NCI-H187 (cell line): ENCODE measurements at places on chromosomes 6 and 20.

DNA sequence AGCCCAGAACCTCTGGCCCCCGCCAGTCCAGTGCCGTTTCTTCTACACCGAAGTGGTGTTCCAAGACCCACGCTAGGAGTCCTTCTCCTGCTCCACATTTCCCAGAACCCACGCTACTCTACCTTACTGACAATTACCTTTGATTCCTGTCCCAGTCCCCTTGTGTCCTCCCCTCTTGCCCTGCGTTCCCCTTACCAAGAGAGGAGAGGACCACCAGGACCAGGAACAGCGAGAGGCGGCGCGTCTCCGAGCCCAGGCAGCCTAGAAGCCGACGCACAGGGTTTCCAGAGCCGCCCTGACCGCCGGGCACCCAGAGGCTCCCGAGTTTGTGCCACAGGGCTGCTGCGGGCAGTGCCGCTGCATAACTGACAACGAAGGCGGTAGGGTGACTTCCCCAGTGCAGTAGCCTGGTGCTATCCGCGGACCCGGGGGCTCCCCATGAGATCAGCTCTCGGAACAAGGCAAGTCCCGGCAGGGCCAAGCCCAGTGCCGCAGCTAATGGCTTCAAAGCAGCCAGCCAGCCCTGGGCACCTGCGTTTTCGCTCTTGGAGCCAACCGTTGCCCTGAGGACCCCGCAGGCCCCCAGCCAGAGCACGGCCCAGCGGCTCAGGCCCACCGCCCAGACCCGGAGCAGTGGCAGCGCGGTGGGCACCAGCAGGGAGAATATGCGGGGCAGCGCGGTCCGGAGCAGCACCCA is 512 bp downstream of the TAP1 start:
- DNase-seq: no peak

DNA sequence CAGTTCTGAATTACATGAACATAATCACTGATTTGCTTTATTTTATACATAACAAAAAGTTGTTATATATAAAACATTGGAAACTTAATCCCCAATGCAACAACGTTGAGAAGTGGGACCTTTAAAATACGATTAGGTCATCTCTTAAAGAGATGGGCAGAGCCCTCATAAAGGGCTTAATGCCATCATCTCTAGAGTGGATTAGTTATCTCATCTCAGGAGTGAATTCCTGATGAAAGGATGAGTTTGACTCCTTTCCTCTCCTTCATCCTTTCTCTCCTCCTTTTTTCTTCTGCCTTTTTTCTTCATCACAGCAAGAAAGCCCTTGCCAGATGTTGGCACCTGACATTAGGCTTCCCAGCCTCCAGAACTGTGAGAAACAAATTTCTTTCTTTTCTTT is 13.9 kb downstream of the HLA-DOA start:
- DNase-seq: no peak

DNA sequence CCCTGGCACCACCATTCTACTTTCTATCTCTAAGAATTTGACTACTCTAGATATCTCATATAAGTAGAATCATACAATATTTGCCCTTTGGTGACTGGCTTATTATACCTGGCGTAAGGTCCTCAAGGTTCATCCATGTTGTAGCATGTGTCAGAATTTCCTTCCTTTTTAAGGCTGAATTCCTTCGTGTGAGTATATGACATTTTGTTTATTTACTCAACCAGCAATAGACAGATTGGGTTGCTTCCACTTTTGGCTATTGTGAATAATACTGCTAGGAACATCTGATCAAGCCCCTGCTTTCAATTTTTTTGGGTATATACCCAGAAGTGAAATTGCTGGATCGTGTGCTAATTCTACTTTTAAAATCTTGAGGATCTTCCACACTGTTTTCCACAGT is 232.8 kb upstream of the MCHR2 start:
- DNase-seq: no peak

- no peak for DNase-seq
Measured at GRCh38 chr6:111418971-111419693, 63.9 kb downstream of the REV3L start.

DNA sequence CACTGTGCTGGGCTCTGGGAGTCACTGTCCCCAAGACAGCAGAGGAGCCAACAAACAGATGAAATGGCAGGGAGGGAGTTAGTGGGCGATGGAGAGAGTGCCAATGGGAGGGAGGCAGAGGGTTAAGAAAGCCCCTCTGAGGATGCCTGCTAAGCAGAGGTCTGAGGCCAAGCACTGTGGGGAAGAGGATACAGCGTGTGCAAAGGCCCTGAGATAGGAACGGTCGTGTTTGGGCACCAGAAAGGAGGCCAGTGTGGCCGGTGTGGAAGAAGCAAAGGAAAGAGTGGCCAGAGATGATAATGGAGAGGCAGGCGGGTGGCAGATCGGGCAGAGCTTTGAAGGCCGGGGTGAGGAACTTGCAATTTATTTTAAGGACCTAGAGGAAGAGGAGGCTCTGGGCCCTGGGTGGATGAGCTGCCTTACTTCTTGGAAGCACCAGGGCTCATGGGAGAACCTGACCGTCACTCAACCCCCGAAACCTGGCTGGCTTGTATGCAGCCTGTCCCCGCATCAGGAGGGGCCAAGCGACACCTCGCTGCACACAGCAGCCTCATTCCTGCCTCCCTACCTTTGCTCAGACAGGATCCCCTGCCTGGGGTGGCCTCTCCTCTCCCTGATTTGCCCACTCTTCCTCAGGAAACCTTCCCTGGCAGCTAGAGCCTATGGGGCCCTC is 73.0 kb downstream of the KCNB1 start:
- no peak for DNase-seq

DNA sequence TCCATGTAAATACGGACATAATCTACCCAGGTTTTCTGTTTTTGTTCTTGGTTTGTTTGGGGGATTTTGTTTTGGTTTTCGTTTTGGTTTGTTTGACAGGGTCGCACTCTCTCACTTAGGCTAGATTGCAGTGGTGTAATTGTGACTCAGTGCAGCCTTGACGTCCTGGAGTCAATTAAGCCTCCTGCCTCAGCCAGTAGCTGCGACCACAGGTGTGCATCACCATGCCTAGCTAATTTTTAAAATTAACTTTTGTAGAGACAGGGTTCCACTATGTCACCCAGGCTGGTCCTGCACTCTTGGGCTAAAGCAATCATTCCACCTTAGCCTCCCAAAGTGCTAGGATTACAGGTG is 37.8 kb upstream of the EYA4 start:
- DNase-seq: no peak

GRCh38 chr20:32287231-32287638 is 9.8 kb downstream of the KIF3B start:
- no peak for DNase-seq

GRCh38 chr6:37126493-37126958 is 43.4 kb upstream of the PIM1 start:
- no peak for DNase-seq

GRCh38 chr6:151389618-151390275 is 1.6 kb downstream of the ZBTB2 start:
- no peak for DNase-seq

DNA sequence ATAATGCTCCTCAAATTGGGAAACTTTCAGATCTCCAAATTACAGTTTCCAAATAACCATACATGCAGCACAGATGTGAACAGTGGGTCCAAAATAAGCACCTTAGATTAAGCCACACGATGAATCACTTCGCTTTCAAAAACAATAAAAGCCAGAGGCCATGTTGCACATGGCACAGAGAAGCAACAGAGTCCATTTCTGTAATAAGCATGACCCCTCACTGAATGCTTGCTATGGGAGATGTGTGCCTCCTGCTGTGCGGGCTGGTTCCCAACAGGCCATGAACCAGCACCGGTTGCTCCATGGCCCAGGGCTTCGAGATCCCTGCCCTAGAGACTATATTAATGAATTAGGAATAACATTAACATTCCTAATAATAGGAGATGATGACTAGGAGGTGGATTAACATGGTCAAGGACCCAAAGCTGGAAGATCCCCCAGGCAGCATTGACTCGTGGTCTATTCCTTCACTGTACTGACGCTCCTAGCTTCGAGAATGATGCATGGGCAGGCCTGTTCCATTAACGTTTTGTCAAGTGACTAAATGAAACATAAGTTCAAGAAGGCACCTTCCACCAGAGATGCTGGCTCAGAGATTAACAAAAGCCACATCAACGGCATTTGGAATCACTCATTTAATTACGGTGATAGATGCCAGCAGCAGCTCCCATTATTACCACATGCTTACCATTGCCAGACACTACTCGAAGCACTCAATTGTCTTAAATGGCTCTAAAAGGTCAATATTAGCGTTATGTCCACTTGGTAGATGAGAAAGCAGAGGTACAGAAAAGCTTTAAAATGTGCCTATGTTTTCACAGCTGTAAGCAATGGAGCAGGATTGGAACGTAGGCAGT is 470.6 kb upstream of the AGPAT4 start:
- no peak for DNase-seq

- no peak for DNase-seq
Measured at GRCh38 chr6:108566406-108566805, 5.7 kb downstream of the FOXO3 start.

GRCh38 chr6:46419576-46420002 is 71.7 kb downstream of the RCAN2 start:
- DNase-seq: peak; percentile 8

GRCh38 chr6:149436647-149437046 is 36.6 kb downstream of the SUMO4 start:
- no peak for DNase-seq

DNA sequence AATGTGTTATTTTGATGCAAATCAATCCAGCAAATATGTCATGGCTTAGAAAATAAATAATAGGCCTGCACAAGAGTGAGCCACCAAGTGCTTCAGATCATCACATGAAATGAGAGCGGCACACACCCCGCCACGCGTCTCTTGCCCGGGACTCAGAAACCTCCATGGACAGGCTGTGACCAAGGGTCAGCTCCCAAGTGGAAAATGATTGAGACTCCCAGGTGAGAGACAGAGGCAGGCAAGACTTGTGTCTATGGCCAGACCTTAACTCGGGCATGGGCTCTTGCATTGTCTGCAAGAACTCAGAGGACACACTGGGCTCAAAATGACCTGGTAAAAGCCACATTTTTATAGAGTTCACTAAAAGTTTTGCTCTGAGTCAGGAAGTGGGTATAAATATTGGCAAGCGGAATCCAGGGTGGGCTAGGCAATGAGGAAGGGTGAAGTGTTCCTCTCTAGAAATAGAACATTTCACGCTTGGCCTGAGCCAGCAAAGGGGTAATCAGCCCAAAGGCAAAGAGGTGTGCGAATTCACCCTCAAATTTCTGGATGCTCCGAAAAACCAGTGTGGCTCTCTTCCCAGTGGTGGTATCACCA is 30.7 kb upstream of the RIN2 start:
- DNase-seq: no peak

GRCh38 chr6:22017766-22018165 is 279.1 kb downstream of the PRL start:
- no peak for DNase-seq

DNA sequence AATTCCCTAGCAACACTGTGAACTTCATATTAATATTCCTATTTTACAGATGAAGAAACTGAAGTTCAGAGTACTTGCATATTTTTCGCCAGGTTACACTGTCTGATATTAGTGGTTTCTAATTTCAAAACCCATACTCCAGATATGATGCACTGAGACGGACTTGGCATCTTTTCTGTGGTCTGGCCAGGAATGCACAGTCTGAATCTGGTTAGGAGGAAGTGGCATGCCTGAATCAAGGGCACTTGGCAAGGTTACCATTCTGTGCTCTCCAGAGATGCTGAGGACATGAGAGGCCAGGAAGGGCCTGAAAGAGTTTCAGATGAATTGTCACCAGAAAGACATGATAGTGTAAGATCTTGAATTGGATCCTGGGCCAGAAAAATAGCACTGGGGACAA is 150.1 kb downstream of the HAO1 start:
- DNase-seq: no peak

DNA sequence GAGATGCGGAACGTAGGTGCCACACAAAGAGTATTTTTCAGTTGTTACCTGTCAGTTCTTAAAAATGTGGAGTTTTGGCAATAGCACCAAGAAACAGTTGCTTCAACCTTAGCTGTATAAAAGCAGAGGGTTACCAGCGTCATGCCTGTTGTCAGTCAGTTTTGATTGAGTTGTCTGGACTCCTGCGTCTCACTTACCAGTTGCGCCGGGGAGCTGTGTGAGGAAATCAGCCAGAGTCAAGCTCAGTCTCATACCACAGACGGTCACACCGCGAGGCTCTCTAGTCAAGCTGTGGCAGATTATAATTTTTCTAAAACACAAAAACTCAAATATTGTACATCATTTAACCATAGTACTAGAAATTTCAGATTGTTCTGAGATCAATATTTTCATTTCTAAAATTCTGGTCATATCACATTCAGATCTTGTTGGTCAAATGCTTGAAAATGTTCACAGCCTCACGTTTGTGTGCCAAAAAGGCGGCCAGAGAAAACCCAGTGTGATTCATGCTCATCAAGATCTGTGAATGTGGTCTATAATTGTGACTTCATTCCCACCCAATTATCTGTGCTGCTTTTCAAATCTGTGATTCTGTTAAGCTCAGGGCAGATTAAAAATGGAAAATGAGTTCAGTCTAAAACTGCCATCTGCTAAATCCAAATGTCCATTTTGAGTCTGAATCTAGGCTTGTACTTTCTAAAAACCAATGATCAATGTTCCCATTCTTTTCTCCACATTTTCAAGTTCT is 37.5 kb downstream of the SASH1 start:
- no peak for DNase-seq

- no peak for DNase-seq
Measured at GRCh38 chr6:11605507-11605905, 68.0 kb downstream of the TMEM170B start.

GRCh38 chr6:131041814-131042213 is 21.2 kb downstream of the EPB41L2 start:
- no peak for DNase-seq

- DNase-seq: no peak
Measured at GRCh38 chr20:58706150-58706892, 13.7 kb downstream of the NPEPL1 start.

DNA sequence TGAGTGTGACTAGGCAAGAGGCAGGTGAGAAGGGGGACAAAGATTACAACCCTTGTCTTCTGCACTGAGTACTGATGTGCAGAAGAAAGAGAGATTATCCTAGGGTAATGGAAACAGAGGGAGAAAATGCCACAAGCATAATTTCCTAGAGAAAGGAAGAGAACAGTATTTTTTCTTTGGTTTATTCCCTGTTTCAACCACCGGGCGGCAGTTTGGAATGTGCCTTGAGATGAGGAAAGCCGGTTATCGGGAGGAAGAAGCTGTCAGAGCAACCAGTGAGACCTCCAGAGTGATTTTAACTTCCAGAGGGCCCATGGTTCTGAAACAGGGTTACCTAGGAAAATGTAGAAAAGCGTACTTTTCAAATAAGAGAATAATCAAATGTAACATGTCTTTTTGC is 121.4 kb downstream of the REV3L start:
- no peak for DNase-seq

DNA sequence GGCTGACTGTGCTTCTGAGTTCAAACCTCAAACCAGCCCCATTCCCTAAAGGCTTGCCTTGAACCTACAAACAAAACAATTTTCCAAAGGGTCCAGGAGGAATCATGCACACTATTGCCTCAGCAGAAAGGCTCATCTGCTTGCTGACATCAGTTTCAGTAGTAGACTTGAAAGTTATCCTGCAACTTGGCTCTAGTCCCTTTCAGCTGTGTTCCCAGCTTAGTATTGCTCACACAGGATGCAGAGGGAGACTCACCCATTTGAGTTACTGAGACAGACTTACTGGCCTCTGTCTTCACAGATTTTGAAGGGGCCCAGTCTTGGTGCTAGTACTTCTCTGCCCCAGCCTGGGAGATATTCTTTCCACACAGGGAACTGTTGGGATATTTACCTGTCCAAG is 38.5 kb upstream of the TFB1M start:
- DNase-seq: no peak
